Peyer's patch (tissue), 4 donors: ENCODE measurements at places on chromosomes 13 and 19.

DNA sequence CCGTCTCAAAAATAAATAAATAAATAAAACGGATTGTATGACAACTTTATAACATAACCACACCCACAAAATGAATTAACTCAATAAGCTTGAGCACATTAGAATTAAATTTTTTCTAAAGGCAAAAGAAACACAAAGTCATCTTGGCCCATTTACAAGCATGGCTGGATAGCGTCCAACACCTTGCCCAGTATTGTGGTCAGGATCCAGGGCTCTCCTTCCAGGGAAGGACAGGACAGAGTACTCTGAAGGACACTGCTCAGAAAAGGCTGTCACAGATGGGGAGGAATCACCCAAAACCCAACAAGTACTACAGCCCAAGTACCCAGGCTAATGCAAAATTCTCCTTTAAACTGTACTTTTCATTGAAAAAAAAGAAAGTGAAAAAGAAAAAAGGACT is 27.1 kb downstream of the SUGP2 start:
- DNase-seq = no peak

DNA sequence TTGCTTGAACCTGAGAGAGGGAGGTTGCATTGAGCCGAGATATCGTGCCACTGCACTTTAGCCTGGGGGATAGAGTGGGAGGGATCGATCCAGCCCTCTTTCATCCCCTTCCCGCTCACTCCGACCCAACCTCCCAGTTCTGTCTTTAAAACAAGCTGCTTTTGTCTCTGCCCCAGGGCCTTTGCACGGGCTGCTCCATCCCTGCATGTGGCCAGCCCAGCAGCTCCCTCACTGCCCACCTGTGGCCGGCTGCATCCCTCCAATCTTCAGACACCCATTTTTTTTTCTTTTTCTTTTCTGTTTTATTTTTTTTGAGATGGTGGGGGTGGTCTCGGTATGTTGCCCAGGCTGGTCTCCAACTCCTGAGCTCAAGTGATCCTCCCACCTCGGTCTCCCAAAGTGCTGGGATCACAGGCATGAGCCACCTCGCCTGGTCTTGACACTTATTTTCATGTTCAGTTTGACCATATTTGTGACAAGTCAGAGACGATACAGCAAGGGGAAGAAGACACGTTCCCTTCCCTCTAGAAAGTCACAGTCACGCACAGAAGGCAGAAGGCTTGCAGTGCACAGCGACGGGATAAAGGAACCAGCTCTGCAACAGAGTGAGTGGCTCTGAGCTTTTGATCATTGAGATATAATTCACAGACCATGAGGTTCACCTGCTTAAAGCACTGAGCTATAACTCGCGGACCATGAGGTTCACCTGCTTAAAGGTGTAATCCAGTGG is 31.8 kb downstream of the EFNA2 start:
- DNase-seq = no peak

DNA sequence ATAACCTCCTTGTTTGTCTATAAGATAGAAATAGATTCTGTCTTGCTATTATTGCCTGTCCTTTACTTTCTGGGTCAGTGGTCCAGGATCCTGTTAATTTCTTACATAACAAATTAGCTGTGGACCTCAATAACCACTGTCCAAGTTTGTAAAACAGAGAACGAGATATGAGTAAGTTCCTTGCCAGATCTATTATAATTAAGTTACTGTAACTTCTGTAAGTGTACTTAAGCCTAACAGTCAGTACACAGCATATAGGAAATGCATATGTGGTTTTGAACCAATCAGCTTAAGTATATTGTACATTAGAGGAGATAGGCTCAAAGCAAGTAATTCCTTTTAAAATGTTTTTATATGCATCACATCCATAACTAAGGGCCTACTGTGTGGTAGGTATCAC is 34.9 kb downstream of the HTR2A start:
- DNase-seq = no peak

DNA sequence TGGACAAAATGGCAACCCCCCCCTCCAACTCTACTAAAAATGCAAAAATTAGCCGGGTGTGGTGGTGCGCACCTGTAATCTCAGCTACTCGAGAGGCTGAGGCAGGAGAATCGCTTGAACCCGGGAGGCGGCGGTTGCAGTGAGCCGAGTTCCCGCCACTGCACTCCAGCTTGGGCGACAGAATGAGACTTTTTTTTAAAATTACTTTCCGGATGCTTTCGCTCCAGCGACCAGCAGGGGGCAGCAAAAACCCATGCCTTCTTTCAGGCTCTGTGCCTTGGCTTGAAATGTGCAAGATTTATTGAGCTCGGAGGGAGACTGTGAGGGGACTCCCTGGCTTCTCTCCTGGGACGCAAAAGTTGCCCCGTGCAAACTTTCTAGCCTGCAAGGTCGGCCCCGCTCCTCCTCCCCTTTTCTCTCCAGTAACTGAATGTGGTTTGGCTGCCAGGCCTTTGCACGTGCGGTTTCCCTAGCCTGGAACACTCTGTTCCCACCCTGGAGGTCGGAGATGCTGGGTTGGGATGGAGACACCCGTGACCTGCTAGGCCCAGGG is 61.4 kb upstream of the NFIC start:
- peak; percentile 82 for DNase-seq

DNA sequence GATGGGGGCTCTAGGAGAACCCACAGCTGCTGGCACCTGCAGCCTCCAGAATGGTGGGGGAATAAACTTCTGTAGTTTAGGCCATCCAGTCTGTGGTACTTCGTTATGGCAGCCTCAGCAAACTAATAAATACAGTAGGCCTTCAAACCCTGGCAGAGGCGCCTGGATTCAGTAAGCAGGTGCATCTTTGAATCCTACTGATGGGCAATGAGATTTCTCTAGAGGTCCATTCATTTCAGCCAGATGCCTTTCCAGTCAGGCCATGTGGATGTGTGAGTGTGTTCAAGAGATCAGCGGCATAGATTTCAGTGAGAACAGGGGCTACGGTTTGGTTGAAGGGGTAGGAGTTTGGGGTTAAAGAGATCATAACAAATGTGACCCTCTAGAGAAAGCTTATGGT is 183.5 kb upstream of the RNF113B start:
- DNase-seq = no peak

DNA sequence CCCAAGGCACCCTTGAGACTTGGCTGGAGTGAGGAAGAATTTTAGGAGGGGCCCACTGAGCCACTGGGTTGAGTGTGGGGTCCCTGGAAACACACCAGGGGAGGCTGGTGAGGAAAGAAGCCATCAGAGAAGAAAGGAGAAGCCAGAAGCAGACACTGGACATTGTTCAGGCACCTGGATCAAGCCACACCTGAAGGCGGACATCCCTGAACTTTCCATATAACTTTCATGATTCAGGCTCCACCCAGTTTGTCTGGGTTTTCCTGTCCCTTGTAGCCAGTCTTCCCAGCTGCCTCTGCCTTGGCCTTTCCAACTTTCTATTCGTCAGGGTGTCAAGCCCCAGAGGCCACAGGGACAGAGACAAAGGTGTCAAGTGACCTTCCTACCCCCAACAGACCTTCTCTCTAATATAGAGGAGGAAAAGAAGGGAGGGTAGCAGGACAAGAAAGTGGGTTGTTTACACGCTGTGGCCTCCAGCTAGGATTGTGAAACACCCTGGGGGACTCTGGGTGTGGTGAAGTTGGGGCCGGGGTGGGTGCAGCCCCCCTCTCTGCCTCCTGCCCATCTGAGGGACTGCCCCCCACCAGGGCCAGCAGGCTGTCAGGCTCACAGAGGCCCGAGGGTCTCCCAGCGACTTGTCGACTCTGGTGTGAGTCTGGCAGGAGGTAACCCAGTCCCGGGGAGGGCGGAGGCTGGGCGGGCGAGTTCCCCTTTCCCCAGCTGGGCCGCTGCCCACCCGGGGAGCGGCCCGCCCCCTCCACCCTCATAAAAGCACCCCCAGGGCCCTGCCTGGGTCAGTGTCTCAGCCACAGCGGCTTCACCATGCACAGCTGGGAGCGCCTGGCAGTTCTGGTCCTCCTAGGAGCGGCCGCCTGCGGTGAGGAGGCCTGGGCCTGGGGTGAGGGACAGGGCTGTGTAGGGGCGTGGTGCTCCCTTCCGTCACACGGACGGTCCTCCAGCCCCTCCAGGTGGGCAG is at the start of gene CFD:
TSS of gene CFD (plus strand) at position 797 of the 976 bp plus-strand sequence. CDS start at position 823, 26 bp downstream.
- DNase-seq = peak; percentile 69

DNA sequence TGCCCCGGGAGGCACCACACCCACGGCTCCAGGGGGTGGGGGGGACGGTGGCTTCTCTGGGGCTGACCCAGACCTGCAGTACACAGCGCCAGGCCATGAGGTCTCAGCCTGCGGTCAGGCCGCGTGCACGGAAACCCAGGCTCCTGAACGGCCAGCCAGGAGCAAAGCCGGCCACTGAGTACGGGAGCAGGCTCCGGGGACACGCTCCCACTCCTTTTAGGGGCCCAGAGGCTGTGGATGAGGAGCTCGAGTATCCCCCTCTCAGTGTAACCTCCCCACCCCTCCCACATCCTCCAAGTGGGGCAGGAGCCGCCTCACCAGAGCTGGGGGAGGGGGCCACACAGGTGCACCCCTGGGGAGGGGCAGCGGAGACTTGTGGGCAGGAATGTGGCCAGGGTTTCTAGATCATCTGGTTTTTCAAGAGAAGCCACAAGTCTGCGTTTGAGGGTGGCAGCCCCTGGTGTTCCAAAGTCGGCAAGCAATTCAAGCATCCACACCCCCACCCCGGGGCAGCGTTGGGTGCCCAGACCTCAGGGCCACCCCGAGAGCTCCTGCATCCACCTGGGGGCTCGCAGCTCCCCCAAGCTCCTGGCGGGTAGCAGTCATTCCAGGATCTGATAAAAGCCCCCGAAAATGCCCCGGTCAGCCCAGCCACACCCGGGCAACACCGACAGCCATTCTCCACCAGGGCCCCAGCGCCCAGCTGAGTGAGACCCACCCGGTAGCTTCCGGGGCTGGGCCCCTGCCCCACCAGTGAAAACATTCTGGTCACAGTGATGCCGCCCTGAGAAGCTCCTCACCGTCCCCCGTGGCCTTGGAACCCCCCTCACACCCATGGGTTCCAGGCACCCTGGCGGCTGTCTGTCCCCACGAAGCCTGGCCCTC is 6.1 kb downstream of the SBNO2 start:
- DNase-seq = no peak

DNA sequence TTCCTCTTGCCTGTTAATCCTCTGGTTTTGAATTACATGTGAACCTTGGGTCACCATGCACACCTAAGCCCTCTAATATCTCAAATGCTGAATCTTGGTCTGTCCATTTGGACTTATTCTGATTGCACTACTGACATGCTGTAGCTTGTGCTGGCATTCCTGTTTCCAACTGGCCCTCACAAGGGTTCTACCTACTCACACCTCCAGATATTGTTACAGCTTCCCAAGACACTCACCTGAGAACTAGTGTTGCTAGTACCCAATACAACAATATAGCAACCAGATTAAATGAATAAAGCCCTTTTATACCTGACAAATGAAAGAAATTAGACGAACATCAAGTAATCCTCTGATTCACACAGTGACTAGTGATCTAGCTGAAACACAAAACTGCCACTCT is 16.6 kb downstream of the TEX30 start:
- DNase-seq = no peak

DNA sequence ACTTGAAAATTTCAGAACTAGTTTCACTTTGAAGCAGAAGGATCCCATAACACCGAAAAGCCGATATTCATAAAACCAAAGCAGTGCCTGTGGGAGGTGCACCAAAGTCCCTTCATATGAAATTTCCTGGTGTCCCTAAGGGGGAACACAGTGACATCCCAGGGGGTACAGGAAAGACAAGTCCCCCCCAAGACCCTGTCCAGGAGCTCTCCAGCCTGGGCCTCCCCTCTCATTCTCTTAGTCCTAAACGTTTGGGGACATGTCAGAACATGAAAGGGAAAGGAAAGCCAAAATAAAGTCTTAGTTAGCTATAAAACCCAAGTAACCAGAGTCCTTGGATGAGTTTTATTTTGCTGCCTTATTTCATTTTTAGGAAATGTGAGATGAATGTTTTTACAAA is 56.6 kb downstream of the MRPL57 start:
- DNase-seq = no peak

- DNase-seq = no peak
Measured at GRCh38 chr19:1674293-1674679, 21.9 kb upstream of the TCF3 start.

DNA sequence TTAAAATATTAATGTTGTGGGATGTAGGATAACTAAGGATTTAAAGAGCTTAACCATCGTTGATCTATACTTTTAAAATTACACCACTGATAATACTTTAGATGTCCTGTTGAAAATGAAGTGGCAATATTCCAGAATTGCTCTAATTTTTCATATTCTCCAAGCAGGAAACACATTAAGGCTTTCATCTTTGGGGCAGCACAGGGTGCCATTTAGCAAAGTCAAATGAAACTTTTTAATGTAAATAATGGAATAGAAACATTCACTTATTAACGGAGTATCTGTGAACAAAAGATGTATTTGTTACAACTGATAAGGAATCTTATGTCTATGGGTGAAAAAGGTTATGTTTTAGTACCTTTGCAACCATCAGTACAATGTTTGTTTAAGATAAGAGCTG is 50.0 kb upstream of the MIR17HG start:
- DNase-seq = no peak
